ENCODE measurements at places on chromosomes 4 and X. TPM values are rescaled to one million over a fixed set of nuclear protein-coding genes. Genes with fewer than 3 reads are reported as not detected.

Gene KLF8
- total RNA-seq = 11.5 TPM

Gene F11
- 2.1 TPM for total RNA-seq

Gene NAA11
- total RNA-seq = not detected

- H3K27me3 ChIP-seq = no peaks in the 10 kb centered on the region
- no peaks in the 10 kb centered on the region for H3K36me3 ChIP-seq
- H3K27ac ChIP-seq = no peak overlapping the region
- H3K4me3 ChIP-seq = no peak overlapping the region
Observed at GRCh38 chr4:12120968-12121367, 692.3 kb upstream of the HS3ST1 start.

DNA sequence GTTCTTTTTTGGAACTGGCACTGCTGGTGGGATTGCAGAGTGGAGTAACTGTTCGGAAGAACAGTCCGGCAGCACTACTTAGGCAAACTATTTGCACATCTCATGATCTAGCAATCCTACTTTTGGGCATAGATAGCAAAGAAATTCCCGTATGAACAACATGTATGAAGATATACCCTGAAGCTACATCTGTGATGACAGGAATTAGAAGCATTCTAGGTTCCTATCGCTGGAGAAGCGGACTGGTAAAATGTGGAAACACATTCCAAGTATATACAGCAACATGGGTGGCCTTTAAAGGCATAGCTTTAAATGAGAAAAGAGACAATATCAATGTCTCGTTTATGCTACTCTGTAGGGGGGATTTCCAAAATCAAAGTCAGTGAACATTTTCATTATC lies 3.1 kb downstream of the DCAF16 start:
- peaks cover 35% of the 10 kb centered on the region for H3K36me3 ChIP-seq
- peak overlapping the region; percentile 13 for H3K4me3 ChIP-seq
- peaks cover 26% of the 10 kb centered on the region for H3K4me1 ChIP-seq
- no peak for DNase-seq
- no peak overlapping the region for H3K27ac ChIP-seq
- H3K27me3 ChIP-seq = no peaks in the 10 kb centered on the region

DNA sequence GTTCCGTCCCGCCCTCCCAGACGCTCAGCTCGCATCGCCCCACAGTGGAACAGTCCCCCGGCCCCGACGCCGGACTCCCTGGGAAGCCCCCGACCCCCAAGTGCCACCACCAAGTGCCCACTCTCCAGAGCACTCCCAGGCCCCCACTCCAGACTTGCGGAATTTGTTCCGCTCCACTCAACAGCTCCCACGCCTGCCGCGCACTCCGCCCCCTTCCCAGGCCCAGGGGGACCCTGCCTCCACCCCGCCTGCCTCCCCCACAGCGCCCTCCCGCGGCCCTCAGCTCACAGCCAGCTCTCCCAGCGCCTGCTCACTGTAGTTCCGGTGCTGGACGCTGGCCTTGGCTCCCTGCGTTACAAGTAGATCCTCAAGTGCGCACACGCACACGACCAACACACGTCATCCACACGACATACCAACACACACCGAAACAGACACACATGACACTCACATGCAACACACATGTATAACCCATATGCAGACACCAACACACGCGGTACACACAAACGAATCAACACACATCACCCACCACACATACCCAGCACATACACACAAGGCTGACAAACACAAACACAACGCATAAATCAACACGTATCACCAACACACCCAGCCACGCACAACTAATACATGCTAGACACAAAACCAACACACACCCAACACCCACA lies 8.0 kb downstream of the MSX1 start:
- no peak overlapping the region for H3K27ac ChIP-seq
- H3K36me3 ChIP-seq = no peaks in the 10 kb centered on the region
- peaks cover 100% of the 10 kb centered on the region for H3K27me3 ChIP-seq
- peaks cover 46% of the 10 kb centered on the region for H3K4me1 ChIP-seq
- DNase-seq = peak; percentile 88
- H3K4me3 ChIP-seq = peak overlapping the region; percentile 50

- no peaks in the 10 kb centered on the region for H3K36me3 ChIP-seq
- H3K4me1 ChIP-seq = no peaks in the 10 kb centered on the region
- H3K4me3 ChIP-seq = no peak overlapping the region
Observed at GRCh38 chr4:140423106-140423505, 4.3 kb downstream of the CLGN start.

GRCh38 chr4:12439633-12440305 lies 1011.1 kb upstream of the HS3ST1 start:
- H3K4me1 ChIP-seq = no peaks in the 10 kb centered on the region
- H3K27me3 ChIP-seq = no peaks in the 10 kb centered on the region
- DNase-seq = no peak
- H3K27ac ChIP-seq = no peak overlapping the region
- H3K4me3 ChIP-seq = no peak overlapping the region

DNA sequence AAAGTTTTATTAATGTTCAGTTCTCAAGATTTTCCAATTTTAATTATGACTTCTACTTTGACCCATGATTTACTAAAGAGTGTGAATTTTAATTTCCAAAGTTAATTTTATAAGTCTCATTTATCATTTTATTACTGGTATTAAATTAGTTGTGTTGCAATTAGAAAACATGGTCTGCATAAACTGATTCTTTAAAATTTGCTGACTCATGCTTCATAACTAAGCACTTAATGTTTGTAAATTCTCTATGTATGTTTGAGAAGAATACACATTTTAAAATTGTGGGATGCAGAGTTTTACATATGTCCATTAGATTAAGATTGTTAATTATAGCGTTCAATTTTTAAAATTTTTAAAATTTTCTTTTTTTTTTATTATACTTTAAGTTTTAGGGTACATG lies 20.2 kb upstream of the UCHL1 start:
- no peak overlapping the region for H3K4me3 ChIP-seq
- no peak for DNase-seq
- no peaks in the 10 kb centered on the region for H3K4me1 ChIP-seq
- H3K36me3 ChIP-seq = no peaks in the 10 kb centered on the region

DNA sequence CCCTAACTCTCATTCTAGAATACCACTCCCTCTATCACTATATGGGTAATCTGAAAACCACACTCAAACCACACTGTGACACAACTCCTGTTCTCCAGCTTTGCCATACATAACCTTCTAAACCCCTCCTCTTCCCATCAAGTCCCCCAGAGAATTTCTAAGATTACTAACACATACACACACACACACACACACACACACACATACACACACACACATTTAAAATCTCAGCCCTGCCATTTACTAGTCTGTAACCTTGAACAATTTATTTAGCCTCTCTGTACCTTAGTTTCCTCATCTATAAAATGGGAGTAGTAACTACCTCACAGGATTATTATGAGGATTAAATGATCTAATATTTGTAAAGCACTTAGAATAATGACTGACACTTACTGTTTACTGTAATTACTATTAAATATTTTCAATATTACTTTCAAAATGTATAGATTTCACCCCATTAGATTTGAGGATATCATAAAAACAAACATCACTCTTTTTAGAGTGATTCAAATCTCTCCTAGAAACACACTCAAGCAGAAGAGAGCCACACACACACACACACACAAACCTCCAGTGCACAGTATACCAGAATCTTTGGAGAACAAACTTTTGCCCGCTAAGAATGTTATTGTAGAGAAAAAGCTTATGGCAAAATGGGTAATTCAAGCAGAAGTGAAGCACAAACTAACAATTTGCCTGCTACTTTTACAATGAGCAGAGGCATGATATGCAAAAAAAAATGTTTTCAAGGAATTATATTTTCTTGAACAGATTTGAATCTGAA lies 3.8 kb downstream of the ANKRD50 start:
- no peaks in the 10 kb centered on the region for H3K27me3 ChIP-seq
- peak overlapping the region; percentile 79 for H3K4me3 ChIP-seq
- no peaks in the 10 kb centered on the region for H3K36me3 ChIP-seq
- no peak overlapping the region for H3K27ac ChIP-seq
- DNase-seq = no peak
- peaks cover 31% of the 10 kb centered on the region for H3K4me1 ChIP-seq

- H3K27me3 ChIP-seq = no peaks in the 10 kb centered on the region
- H3K27ac ChIP-seq = no peak overlapping the region
- H3K36me3 ChIP-seq = no peaks in the 10 kb centered on the region
Observed at GRCh38 chr4:180314972-180315371, 1928.2 kb upstream of the TENM3 start.

DNA sequence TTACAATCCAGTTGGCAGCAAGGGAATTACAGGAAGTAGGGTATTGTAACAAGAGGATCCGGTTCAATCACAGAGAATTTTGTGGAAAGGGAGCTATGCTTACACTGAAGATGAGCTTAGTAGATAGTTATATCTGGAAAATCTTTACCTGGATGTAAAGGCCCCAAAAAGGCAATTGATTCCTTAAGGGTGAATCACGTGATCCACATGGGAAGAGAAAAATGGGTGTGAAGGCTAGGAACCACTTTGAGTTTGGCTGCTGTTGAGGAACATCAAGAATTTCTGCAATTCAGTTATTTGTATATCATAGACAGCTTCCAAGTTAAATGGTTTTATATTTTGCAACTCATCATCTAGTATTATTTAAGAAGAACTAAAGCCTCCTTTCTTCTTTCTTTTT lies 194.0 kb upstream of the ARHGAP24 start:
- no peaks in the 10 kb centered on the region for H3K27me3 ChIP-seq
- no peaks in the 10 kb centered on the region for H3K36me3 ChIP-seq
- no peak overlapping the region for H3K27ac ChIP-seq
- DNase-seq = no peak
- no peaks in the 10 kb centered on the region for H3K4me1 ChIP-seq

DNA sequence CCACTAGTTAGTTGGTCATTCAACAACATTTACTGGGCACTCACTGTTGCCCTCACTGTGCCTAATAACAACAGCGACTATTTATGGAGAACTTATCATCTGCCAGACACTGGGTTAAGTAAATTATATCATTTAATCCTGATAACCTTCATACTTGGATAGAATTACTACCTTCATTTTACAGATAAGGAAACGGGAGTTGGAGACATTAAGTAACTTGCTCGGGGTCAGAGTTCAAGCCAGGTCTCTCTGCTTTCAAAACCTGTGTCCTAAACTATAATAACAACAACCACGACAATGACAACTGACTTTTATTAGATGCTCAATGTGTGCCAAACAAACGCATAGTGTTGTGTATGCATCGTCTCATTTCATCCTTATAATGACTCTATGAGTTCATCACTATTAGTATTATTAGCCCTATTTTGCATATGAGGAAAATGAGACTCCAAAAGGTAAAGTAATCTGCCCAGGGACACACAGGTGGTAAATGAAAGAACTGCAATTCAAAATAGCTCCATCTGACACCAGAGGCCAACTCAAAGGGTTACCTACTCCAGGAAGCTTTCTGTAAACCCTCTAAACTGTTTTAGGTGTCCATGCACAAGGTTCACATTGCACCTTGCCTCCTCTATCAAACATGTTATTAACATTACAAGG lies 98.4 kb upstream of the ACSL4 start:
- no peaks in the 10 kb centered on the region for H3K4me1 ChIP-seq
- no peak overlapping the region for H3K27ac ChIP-seq
- H3K27me3 ChIP-seq = no peaks in the 10 kb centered on the region
- no peaks in the 10 kb centered on the region for H3K36me3 ChIP-seq

DNA sequence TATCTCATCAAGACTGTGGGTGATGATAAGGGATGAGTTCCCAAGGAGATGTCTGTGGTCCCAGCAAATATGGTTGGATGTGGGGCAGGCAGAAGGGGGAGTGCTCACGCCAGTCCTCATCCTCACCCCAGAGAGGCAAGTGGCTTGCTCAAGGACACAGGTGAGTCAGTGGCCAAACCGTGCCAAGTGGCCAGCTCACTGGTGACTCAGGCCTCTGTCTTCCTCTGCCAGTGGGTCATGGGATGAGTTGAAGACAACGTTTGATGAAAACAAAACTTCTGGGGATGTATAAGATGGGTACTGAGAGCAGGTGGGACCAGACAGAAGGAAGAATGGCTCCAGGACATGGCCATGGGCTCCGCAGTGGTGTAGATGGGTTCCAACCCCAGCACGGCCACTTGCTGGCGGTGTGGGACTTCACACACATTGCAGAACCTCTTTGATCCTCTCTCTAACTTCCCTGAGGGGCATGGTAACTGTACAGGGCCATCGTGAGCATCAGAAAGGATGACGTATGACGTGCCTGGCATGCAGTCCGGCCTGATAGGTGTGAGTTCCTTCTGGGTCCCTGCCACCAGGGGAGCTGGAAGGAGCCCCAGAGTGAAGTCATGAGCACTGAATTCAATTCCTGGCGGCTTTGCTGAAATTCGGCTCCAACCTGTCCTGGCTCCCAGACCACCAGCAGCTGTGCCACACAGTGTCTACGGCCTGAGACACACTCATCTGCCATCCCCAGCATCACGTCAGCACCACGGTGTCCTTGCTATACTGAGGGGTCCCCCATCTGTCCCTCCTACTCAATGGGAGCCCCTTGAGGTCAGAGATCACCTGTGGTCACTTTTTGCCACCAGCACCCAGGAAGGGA lies 41.3 kb upstream of the GPR78 start:
- no peak overlapping the region for H3K4me3 ChIP-seq
- no peak for DNase-seq
- H3K27me3 ChIP-seq = no peaks in the 10 kb centered on the region
- H3K4me1 ChIP-seq = peaks cover 5% of the 10 kb centered on the region
